Thoracic aorta endothelial cell (primary cell): ENCODE measurements at places on chromosomes 11 and 22. TPM values are rescaled to one million over a fixed set of nuclear protein-coding genes. Genes with fewer than 3 reads are reported as not detected.

DDI1 gene
- total RNA-seq: not detected in 2 replicates

HBB gene
- not detected in 2 replicates for total RNA-seq

TMEM121B gene
- 0.50 and 0.53 TPM in 2 replicates for total RNA-seq

GGTLC3 gene
- not detected in 2 replicates for total RNA-seq

DTX4 gene
- total RNA-seq: 0.14 and 0.53 TPM in 2 replicates

KRTAP5-9 gene
- total RNA-seq: not detected in 2 replicates

SLC7A4 gene
- total RNA-seq: not detected in 2 replicates

PAX6 gene
- 0.14 and 0.40 TPM in 2 replicates for total RNA-seq

RBM4 gene
- 93.0 and 96.8 TPM in 2 replicates for total RNA-seq

NAALADL1 gene
- 4.4 and 5.2 TPM in 2 replicates for total RNA-seq

UBQLN3 gene
- total RNA-seq: not detected in 2 replicates

HDAC10 gene
- 17.0 and 17.4 TPM in 2 replicates for total RNA-seq

DDTL gene
- total RNA-seq: 0.86 and 2.1 TPM in 2 replicates

UBQLNL gene
- total RNA-seq: 0.07 TPM in 1 of 2 replicates, not detected in the other

GPR83 gene
- total RNA-seq: not detected in 2 replicates

E2F8 gene
- total RNA-seq: 9.0 and 12.8 TPM in 2 replicates

OR56A1 gene
- total RNA-seq: under 0.01 TPM in 1 of 2 replicates, not detected in the other

ELFN2 gene
- under 0.01 TPM in 2 replicates for total RNA-seq

XBP1 gene
- 141 and 150 TPM in 2 replicates for total RNA-seq

PRCP gene
- total RNA-seq: 105 and 143 TPM in 2 replicates

BCO2 gene
- total RNA-seq: 1.2 and 2.8 TPM in 2 replicates

CDKN1C gene
- 2.1 and 2.9 TPM in 2 replicates for total RNA-seq

SEPTIN3 gene
- 0.07 and 0.13 TPM in 2 replicates for total RNA-seq

SLC6A5 gene
- not detected in 2 replicates for total RNA-seq

RRAS2 gene
- total RNA-seq: 120 and 147 TPM in 2 replicates

NELL1 gene
- not detected in 2 replicates for total RNA-seq

CRYBB1 gene
- total RNA-seq: not detected in 2 replicates

TCN1 gene
- total RNA-seq: not detected in 2 replicates

YIF1A gene
- total RNA-seq: 70.6 and 85.0 TPM in 2 replicates

ARHGAP20 gene
- 9.2 and 10.0 TPM in 2 replicates for total RNA-seq

PANX2 gene
- 1.7 TPM in 2 replicates for total RNA-seq

OVCH2 gene
- total RNA-seq: not detected in 2 replicates

GDPD4 gene
- total RNA-seq: not detected in 2 replicates

OR56A4 gene
- total RNA-seq: not detected in 2 replicates

RASSF7 gene
- 8.4 and 10.7 TPM in 2 replicates for total RNA-seq

IL18 gene
- 0.80 and 1.4 TPM in 2 replicates for total RNA-seq

TBX10 gene
- total RNA-seq: not detected in 2 replicates

DDT gene
- 81.8 and 91.3 TPM in 2 replicates for total RNA-seq

HORMAD2 gene
- total RNA-seq: not detected in 2 replicates

SPTBN2 gene
- 37.2 and 40.0 TPM in 2 replicates for total RNA-seq

JOSD1 gene
- 70.9 and 79.0 TPM in 2 replicates for total RNA-seq

NXPE4 gene
- not detected in 2 replicates for total RNA-seq

FGF19 gene
- total RNA-seq: not detected in 2 replicates

MRPL48 gene
- total RNA-seq: 31.8 and 31.9 TPM in 2 replicates

PRG2 gene
- total RNA-seq: 0.07 and 0.13 TPM in 2 replicates

APIP gene
- 29.5 and 35.6 TPM in 2 replicates for total RNA-seq
